ENCODE measurements at places on chromosomes 11 and 22.
A peak's percentile ranks its signal among the peaks of the same experiment; 100 is the strongest.

GRCh38 chr11:47152953-47153950, 23.4 kb downstream of the ARFGAP2 start:
- DNase-seq, result peak; percentile 66

DNA sequence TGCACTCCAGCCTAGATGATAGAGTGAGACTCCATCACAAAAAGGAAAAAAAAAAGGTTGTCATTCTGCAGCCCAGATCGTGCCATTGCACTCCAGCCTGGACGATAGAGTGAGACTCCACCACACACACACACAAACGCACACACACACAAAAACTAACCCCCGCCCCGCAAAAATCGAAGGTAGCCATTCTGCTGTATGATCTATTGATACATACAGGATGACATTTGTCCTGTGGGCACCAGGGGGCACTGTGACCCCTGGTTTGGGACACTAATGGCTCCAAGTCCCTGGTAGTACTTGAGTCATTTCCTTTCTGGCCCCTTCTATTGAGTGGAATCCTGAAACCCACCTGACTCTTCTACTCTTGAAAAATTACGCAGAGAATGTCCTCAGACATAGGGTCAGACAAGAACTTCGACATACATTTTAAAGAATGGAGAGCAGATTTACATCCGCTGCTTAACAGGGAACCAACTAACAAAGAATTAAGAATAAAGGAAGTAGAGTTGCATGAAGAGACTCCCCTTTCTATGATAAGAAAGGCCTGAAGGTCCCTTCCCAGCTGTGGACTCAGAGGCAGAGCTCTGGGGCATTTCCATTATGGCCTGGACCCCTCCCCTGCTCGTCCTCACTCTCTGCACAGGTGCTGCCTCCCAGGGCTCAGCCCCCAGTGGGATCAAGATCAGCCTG, 35.0 kb upstream of the PRAME start:
- DNase-seq, result peak; percentile 45

- DNase-seq, result peak; percentile 27
These were observed 73.6 kb upstream of the GDPD4 start for GRCh38 chr11:77375107-77375506.

GRCh38 chr11:128269466-128269865, 317.9 kb downstream of the ETS1 start:
- peak; percentile 58 for DNase-seq

DNA sequence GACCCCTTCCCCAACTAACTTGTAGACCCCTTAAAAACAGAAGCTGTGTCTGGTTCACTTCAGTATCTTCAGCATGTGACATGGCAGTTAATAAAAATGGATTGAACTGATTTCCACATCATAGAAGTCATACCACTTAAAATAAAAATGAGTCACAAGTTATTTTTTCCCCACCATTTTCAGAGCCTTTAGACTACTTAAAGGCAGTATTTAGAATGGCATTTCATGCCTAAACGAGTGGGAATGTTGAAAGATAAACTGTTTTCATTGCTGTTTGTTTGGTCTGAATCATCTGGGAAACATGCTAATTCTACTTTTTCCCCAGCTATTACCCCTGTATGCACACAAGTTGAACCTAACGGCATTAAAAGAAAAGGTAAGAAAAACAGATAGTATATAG, 324.0 kb downstream of the RAB38 start:
- no peak for DNase-seq

- DNase-seq, result no peak
These were observed 15.0 kb downstream of the RBX1 start for GRCh38 chr22:40965936-40966725.

DNA sequence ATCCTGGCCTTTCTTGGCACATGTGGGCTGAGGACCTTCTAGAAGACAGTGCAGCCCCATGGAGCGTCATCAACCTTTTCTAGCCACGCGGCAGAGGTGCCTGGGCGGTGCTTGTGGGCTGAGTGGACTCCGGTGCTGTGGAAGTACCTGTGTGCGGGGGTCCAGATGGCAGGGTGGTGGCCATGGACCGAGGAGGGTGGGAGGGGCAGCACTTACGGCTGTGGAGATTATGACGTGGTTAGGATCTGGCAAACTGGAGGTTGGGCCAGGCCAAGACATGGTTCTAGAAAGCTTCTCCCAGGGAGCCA, 2.0 kb downstream of the TUB start:
- no peak for DNase-seq

DNA sequence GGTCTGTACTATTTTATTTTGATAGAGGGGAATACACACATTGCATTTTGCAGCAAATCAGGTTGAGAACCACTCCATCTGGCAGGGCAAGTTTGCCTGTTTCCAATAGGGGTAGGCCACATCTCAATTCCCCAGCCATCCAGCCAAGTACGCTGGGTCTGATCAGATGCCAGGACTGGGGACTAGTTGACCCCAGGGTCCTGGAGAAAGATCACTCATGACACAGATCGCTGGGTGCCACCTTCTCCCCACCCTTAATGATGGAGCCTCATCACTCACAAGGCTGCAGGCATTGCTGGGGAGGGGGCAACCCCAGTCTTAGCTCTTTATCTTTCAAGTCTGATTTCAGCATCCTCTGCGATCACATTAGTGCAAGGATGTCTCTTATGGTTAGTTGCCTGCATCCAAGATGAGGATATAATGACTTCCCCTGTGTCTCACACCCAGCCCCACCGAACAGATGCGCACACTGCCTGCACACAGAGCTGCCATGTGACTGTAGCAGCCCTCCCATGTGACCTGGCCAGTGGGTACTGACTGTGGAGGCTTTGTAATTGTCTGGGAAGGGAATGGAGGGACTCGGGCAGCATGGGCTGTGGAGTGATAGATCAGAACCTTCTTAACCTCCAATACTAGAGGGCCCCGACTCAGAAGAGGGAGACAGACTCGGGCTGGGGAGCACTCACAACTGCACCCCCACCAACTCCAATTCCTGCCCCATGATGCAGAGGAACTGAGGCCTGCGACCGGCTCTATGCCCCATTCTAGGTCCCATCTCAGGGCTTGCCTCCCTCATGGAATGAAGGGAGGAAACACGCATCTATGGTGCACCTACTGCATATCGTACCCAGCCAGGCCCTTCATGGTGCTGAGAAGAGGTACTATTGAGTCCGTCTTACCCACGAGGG, 155.8 kb downstream of the DSCAML1 start:
- DNase-seq, result no peak

- no peak for DNase-seq
These were observed at the start of gene C11orf52 for GRCh38 chr11:111918390-111919256. C11orf52 (plus strand) TSS chr11:111918913; CDS start chr11:111918973, 60 bp downstream.

GRCh38 chr22:49586873-49587272, 240.8 kb downstream of the BRD1 start:
- DNase-seq, result no peak

GRCh38 chr11:115193914-115194801, 310.1 kb downstream of the CADM1 start:
- DNase-seq, result no peak

- no peak for DNase-seq
These were observed 8.1 kb downstream of the APOL6 start for GRCh38 chr22:35656284-35656752.

DNA sequence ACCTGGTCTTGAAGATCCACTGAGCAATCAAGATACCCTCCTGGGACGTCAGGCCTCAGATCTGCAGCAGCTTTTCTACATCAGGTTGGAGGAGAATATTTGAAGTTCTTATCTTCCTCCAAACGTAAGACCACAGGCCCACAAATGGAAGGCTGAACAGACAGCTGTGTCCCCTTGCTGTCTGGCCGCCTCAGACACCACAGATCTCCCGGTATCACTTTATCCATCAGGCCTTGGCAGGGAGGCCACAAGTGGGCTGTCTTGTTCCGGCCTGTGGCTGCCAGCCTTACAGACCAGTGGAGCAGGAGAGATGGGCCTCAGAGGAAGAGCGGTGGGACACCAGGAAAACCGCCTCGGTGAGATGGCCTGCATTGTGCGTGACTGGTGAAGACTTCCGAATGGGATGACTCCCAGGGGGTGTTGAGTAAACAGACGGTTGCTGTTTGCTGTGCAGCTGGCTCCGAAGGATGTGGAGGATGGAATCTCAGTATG, 15.9 kb downstream of the UBASH3B start:
- DNase-seq, result no peak

Data from HCEC 1CT (cell line).